ENCODE measurements at places on chromosomes 5 and 9.

DNA sequence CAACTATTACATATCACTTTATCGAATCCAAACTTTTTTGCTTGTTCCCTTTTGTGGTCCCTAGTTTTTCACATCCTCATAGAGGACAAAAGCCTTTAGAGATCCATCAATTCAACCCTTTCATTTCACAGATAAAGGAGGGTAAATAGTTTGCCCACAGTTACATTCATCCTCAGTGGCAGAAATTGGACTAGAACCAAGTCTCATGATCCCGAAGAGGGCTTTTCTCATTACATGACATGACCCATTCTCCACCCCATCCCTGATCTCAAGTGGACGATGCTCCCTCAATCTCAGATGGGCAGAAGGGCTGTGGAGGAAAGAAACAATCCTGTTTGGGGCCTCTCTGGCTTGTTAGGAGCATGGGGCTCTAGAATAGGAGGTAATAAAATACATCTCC is 23.1 kb downstream of the TICAM2 start:
- no peak for DNase-seq

DNA sequence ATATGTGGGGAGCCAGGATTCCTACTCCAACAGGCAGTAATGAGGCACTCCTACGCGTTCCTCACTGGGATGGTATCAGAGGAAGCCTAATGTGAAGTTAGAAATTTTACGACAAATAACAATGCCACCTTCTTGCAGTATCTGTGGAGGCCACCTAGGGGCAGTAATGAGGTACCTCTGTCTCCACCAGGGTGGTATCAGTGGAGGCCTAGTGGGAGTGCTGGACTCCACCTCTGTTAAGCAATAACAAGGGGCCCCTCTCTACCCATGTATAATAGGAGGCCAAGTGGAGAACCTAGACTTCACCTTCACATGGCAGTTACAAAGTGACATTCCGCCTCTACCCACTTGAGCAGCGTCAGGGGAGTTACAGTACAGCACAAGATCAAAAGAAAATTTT is 147.9 kb downstream of the PLPPR1 start:
- no peak for DNase-seq

GRCh38 chr5:54671681-54672080 is 154.1 kb downstream of the SNX18 start:
- DNase-seq, result no peak

- DNase-seq, result peak; percentile 2
Observed at GRCh38 chr9:967903-968641, 8.4 kb upstream of the DMRT3 start.

GRCh38 chr5:157819502-157820115 is 39.3 kb downstream of the CLINT1 start:
- DNase-seq, result no peak

DNA sequence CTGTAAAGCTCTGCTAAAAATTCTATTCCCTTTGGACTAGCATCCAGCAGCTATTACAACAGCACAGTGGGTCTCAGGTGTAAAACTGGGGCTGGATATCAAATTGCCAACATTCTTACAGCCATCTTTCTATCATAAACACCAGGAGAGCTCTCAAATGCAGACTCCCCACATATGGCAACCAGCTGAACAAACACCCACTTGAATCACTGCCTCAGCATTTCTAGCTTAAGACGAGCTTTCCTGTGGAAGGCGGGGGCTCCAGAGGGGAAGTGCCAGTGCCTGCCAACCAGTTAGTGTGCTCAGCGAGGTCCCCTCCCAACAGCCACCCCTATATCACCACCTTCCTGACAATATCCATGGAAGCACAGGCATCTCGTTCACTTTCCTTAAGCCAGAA is 62.2 kb downstream of the IPPK start:
- no peak for DNase-seq

Measured in stimulated activated CD4-positive, alpha-beta T cell treated with anti-CD3 and anti-CD28 coated beads, Interleukin-2, amount 100 ng/mL, for 24 hours (primary cell).